ENCODE measurements at places on chromosomes 11 and 22.

- no peak for DNase-seq
Observed at GRCh38 chr11:75733431-75734107, 15.9 kb downstream of the MOGAT2 start.

GRCh38 chr11:77758331-77758730 lies 62.2 kb downstream of the RSF1 start:
- no peak for DNase-seq

- no peak for DNase-seq
Observed at GRCh38 chr11:22786475-22786874, 43.1 kb downstream of the SVIP start.

- DNase-seq = no peak
Observed at GRCh38 chr22:46212195-46212594, 37.9 kb downstream of the CDPF1 start.

DNA sequence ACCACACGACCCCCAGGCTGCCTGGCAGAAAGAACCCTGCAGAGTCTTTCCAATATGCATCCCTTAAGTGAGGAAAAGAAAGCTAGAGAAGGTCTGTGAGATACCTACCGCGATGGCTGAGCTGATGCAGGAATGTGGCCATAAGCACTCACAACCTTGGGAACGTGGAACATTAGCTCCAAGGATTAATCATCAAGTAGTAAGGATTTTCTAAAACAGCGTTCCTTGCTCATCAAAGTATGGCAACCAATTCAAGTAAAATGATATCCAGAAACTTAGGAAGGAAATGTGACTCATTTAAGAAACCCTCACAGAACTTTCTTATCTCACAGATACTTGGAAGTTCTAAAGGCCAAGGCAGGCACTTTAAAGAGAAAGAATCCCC lies 12.8 kb downstream of the PACSIN2 start:
- DNase-seq = no peak

GRCh38 chr22:44046485-44047141 lies 22.5 kb downstream of the PARVB start:
- DNase-seq = no peak

DNA sequence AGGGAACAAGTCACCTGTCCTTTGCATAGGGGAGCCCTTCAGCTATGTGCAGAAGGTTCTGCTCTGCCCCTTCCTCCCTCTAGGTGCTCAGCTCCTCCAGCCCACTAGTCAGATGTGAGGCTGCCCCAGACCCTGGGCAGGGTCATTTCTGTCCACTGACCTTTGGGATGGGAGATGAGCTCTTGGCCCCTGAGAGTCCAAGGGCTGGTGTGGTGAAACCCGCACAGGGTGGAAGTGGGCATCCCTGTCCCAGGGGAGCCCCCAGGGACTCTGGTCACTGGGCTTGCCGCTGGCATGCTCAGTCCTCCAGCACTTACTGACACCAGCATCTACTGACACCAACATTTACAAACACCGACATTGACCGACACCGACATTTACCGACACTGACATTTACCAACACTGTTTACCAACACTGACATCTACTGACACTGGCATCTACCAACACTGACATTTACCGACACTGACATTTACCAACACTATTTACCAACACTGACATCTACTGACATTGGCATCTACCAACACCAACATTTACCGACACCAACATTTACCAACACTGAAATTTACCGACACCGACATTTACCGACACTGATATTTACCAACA lies 71.9 kb upstream of the PPP6R3 start:
- DNase-seq = no peak

DNA sequence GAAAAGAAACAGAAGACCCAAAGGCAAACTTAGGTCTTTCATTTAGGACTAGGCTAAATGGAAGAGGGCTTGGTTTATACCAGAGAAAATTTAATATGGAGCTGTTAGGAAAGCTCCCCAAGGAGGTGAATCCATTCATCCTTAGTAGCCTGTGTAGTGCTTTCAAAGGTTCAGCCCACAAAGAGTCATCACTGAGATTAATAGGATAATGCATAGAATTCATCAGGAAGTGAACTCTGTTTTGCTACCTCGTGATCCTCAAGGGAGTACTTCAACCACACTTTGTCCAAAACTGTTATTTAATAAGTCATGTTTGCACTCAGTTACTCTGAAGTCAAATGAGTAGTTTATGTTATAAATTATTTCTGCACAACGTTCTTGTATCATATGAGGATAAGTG lies 43.3 kb upstream of the MMP7 start:
- DNase-seq = no peak

DNA sequence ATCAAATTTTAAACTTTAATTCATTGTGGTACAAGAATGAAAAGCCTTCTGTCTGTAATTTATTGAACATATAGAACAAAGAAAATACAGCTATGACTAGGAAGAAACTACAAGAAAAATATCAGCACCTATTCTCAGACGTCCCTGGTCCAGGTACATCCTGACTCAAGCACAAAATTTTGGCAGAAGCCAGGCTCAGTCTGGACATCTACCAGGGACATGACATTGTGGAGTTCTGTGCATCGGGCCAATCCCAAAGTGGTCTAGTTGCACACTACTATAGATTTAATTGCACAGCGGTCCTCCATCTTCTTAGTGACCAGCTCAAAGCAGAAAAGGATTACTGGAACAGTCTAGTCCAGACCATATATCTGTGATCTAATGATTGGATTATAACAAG lies 15.7 kb upstream of the CD59 start:
- DNase-seq = no peak

DNA sequence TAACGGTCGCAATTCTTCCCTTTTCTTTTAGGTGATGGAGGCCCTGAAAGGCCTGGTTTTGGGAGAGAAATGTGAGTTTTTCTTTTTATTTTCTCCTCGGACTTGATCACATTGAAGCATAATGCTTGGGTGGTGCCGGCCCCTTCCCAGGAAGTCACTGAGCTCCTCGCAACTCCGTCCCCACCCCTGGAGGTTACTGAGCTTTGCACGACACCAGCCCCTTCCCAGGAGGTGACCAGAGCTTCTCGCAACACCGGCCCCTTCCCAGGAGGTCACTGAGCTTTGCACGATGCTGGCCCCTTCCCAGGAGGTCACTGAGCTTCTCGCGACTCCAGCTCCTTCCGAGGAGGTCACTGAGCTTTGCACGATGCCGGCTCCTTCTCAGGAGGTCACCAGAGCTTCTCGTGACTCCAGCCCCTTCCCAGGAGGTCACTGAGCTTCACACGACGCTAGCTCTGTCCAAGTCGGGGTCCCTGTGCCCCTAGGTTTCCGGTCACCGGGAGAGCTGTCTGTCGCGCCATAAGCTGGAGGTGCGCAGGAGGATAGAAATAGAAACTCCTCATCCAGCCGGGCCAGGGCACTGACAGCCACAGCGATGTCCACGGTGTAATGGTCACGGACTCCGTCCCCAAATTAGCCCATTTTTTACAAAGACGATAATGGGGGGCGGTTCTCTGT lies 586.4 kb downstream of the BRD1 start:
- DNase-seq = no peak

- no peak for DNase-seq
Observed at GRCh38 chr11:27388869-27389268, 25.9 kb upstream of the CCDC34 start.

DNA sequence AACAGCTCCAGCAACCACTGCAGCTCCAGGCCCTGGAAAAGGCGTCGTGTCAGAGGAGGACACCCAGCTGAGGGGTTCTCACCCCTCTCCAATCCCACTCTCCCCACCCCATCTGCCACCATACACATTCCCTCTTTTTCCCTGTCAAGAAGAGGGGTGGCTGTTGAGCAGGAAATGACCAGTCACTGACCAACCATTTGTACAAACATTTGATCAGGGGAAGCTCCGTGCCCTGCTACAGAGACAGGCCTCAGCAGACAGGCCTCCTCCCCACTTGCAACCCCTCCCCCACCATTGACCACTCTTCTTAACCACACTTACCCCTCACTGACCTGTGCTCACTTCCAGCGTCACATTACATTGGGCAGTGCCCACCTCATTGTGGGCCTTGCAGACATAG lies 2.3 kb upstream of the VSIG2 start:
- no peak for DNase-seq

DNA sequence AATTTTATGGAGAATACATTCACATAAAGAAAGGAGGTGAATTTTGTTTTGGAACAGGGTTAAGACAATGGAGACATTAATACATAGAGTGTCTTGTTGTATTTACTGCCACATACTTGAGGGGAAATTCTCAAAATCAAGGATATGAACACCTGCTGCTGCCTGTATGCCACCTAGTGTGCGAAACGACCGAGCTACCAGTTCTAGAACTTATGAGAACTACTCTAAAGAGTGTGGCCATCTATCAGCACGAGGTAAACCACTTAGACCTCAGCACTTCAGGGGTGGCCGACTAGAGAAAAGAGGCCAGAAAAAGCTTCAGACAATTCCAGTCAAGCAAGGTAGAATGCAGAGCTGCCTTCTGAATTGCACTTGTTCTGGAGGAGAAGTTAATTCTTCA lies 1.5 kb upstream of the AGBL2 start:
- DNase-seq = no peak

- DNase-seq = peak; percentile 62
Observed at GRCh38 chr11:554428-555226, 5.9 kb downstream of the LMNTD2 start.

GRCh38 chr11:10414181-10414580 lies 40.9 kb upstream of the AMPD3 start:
- DNase-seq = peak; percentile 25

DNA sequence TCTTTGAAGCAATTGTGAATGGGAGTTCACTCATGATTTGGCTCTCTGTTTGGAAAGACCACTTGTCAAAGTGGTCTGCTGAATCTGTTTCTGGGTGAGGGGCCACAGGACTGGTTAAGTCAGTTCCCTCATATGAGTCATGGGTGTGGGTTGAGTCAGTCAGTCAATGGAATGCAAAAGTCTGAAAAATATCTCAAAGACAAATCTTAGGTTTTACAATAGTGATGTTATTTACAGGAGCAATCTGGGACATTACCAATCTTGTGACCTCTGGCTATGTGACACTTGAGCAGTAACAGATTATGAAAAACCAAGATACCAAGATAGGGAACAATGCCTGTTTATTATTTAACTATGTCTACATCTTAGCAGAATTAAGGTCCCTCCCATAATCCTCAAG lies 311.6 kb downstream of the AASDHPPT start:
- no peak for DNase-seq

DNA sequence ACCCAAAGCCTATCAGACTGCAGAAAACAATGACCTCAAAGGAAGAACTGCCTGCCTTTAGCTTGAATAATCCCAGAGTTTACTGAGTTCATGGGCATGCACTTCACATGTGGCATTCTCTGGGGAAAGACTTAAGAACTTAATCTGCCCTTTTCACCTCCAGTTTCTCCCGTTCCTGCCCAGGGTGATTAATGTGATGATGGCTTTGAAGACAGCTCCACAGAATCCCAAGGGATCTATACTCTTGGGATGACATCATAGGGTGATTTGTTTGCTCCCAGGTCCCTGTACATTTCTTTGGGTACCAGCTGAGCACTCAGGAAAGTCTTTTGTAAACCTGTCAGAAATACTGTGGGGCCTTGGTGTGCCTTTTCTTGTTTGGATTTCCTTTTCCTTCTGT lies 14.0 kb downstream of the FJX1 start:
- DNase-seq = no peak

- peak; percentile 42 for DNase-seq
Observed at GRCh38 chr11:35619855-35620640, 1.8 kb downstream of the FJX1 start.

DNA sequence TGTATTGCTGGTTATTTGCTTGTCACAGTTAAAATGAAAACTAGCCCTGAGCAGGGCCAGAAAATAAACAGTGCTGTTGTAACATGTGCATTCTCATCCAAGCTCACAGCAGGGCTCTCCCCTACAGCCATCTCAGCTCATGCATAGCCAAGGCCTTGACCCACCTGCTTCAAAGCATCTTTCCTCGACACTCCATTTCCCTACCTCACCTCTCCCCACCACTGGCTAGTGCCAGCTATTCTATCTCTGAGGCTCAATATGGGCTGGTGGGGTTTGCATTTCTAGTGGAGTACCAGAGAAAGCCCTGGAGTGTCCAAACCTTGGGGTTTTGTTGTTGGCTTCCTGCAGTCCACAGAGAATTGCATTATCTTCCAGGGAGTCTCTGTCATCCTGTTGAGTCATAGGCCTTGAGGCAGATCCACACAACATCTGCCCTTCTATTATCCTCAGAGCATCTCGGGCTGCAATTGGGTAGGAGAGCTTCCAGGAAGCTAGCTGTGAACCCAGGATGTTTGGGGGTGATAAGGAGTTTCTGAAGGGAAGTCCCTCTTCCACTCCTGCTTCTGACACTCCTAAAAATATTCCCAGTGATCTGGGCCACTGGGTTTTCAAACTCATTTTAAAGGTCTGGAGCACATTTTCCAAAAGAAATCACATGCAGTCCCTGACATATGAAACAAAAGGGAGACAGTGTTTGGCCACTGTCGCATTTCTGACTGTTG lies 36.1 kb upstream of the AMOTL1 start:
- peak; percentile 36 for DNase-seq

All from dorsolateral prefrontal cortex (tissue), 122 donors.